ENCODE measurements at places on chromosomes 7 and 10. TPM values are rescaled to one million over a fixed set of nuclear protein-coding genes. Genes with fewer than 3 reads are reported as not detected.

DNA sequence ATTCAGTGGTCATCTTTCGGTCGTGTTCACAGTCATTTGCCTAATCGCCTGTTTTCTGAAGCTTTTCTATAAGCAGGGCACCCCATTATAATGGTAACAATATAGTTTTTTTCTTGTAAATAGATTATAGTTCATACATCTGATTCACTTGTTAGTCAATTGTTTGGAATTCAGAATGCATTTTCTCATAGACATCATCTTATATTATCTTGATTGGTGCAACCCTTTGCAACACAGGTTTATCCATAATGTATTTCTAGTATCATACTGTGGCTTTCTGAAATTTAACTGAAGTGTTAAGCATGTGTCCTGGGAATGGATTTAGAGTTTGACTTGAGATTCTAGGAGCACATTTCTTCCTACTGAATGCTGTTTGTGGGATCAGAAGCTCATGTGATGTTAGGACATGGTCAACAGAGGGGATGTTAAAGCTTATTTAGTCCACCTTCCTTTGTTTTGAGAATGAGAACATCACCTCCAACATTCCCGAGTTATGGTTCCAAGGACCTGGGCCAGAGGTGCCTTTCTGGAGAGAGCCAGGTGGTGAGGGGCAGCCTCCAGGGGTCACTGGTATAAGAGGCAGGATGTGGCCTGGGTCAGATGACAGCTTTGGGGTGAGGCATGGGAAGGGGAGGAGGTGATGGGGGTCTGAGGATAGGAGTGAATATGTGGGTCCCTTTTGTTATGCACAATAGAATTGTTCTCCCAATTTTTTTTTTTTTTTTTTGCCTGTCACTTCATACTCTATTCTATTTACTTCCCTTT, 415.6 kb downstream of the EXOC4 start:
- no peak overlapping the region for H3K27ac ChIP-seq
- no peak overlapping the region for H3K4me3 ChIP-seq
- H3K27me3 ChIP-seq, result no peaks in the 10 kb centered on the region
- H3K36me3 ChIP-seq, result no peaks in the 10 kb centered on the region

LDB3 gene
- total RNA-seq, result 0.05 TPM

EPC1 gene
- 173 TPM for total RNA-seq

SPDYE5 gene
- not detected for total RNA-seq

SEC61A2 gene
- total RNA-seq, result 10.8 TPM

DNA sequence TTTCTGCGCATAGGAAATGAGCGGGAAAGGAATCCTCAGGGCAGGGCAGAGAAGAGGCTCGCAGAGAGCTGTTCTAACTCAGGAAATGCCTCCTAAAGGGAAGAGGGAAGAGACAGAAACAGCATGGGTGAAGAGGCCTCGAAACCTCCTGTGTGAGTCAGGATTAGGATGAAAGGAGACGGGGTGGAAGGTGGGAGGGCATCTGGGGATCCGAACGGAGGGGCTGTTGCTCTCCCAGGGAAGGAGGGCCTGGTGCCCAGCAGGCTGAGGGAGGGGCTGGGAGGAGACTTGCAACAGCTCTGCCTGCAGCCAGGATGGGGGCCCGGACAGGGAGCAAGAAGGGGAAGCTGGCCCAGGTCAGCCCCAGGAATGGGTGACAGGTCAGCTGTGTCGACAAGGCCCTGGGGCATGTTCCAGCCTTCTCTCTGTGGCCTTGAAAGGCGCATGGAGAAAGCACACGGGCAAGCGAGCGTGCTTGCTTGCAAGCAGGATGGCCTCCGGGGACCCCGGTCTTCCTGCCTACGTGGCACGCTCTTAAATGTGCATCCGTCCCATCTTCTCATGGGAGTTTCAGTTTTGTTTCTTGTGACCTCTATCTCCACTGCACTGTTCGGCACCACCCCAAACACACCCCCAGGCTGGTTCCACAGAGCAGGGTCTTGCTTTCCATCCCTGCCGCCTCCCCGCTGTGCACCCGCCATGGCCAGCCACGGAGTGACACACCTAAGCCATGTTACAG, 63.5 kb downstream of the HIPK2 start:
- H3K4me1 ChIP-seq, result no peaks in the 10 kb centered on the region
- peaks cover 32% of the 10 kb centered on the region for H3K36me3 ChIP-seq
- no peak overlapping the region for H3K27ac ChIP-seq

- no peak overlapping the region for H3K4me3 ChIP-seq
- H3K4me1 ChIP-seq, result peaks cover 4% of the 10 kb centered on the region
- H3K36me3 ChIP-seq, result no peaks in the 10 kb centered on the region
- no peak for DNase-seq
- no peaks in the 10 kb centered on the region for H3K27me3 ChIP-seq
Measured at GRCh38 chr10:63480237-63480636, 14.5 kb upstream of the JMJD1C start.

DNA sequence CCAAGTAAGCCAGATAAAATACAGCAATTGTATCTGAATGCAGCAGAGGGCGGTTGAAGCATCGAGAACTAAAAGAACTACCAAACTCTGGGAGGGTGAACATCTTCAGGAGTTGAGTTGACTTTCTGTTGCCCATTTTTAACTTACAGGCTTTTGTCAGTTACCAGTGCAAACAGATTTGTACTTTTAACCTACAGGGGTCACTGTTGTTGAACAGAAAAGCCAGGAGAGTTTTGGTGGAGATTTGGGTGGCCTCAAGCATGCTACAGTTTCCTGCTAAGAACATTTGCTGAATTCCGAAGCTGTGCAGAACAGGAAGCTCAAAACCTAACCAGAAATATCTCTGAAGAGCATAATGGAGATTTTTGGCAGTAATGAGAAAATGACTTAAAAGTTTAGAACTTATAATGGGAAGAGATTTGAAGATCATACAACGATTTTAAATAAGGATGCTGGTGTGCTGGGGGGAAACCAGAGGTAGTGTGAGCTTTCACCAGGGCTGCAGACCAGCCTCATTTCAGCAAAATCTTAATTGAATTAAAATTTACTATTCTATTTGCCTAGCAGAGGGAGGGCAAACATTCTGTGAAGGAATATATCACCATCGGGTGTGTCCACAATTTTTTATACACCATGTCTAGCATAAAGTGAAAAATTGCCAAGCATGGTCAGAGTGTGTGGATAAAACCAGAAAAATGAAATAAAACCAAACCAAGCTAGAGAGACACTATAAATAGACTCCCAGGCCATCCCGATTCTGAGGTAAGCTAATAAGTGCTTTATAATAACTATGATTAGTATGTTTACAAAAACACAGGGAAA, 208.6 kb upstream of the CCDC6 start:
- H3K27ac ChIP-seq, result no peak overlapping the region
- no peak overlapping the region for H3K4me3 ChIP-seq
- no peaks in the 10 kb centered on the region for H3K4me1 ChIP-seq
- H3K27me3 ChIP-seq, result no peaks in the 10 kb centered on the region
- no peaks in the 10 kb centered on the region for H3K36me3 ChIP-seq
- no peak for DNase-seq

GPNMB gene
- not detected for total RNA-seq

Measured in CD4-positive, alpha-beta T cell (primary cell).